ENCODE measurements at places on chromosomes 3 and 15.

DNA sequence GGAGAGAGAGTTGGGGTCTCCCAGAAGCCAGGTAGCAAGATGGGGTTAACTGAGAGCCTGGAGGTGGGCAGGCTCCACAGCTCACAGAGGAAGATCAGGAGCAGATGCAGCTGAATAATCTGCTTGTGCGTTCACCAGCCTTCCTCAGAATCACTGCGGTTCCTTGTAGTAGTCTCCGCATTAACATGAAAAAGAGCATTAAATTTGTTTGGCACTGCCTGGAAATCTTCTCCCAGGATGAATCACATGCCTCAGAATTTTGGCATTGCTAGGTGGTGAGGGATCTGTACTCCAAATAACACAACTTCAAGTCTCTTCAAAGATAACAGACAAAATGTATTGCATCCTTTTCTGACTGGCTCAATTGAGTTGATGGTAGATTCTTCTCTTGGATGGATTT lies 700.6 kb upstream of the ARRDC4 start:
- DNase-seq = no peak

DNA sequence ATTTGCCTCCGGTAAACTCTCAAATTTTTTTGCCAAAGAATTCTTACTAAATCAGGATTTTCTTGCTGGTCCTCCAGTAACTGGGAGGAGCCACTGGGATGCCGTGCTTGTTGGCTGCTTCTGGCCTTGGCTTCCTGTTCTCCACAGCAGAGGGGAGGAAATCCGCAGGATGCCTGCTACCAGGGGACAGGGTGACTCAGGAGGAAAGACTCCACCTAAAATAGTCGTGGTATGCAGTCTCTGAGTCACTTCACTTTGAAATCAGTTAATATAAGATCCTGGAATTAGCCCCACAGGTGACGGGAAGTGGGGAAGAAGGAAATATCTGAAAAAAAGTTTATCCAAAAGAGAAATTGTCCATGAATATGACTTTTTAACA lies 6.5 kb upstream of the TM4SF18 start:
- peak; percentile 88 for DNase-seq

- no peak for DNase-seq
These were observed 1022.9 kb downstream of the MCTP2 start for GRCh38 chr15:95254263-95254662.

GRCh38 chr3:23778446-23778845 lies 27.3 kb upstream of the UBE2E1 start:
- DNase-seq = no peak

- DNase-seq = no peak
These were observed 332.9 kb upstream of the TGFBR2 start for GRCh38 chr3:30273304-30274072.

GRCh38 chr3:16280671-16281070 lies 15.7 kb downstream of the OXNAD1 start:
- no peak for DNase-seq

DNA sequence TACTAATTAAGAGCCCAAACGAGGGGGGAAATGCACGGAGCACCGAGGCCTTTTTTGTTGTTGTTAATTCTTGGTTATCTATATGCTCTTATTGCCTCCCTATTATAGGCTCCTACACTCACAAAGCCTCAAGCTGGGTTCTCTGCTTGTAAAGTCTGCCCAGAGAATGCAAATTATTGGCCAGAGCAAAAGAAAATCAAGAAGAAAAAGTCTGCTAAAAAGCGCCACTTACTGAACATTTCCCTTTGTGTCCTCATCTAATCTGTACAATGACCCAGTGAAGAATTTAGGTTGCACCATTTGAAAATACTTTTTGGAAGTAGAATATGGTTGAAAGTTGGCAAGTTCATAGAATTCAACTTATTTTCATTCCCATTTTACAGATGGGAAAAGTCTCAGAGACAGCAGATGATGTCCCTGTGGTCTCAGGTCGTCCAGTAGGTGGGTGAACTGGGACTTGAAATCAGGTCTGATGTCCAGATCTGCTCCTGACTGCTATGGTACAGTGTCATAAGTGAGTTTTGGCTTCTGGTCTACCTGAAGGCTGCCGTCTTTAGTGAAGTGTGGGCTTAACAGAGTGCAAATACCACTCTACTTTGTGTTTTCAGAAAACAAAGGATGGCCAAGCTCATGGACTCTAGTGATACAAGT lies 1.1 kb upstream of the TNFAIP8L3 start:
- DNase-seq = no peak

DNA sequence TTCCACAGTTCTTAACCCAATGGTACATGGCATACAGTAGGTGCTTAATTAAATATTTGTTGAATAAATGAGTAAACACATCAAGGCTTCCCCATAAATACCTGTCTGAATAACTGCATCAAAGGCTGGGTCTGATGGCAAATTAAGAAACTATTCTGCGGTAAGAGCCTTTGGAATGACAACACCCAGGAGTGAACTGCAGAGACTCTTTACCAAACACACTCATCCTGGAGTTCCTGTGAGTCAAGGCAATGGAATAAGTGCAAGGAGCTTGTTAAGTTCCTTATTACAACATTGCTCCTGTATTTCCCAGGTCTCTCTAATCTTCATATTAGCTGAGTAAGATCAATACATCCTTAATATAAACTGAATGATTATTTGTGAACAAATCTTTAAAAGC lies 119.9 kb upstream of the STT3B start:
- DNase-seq = no peak

DNA sequence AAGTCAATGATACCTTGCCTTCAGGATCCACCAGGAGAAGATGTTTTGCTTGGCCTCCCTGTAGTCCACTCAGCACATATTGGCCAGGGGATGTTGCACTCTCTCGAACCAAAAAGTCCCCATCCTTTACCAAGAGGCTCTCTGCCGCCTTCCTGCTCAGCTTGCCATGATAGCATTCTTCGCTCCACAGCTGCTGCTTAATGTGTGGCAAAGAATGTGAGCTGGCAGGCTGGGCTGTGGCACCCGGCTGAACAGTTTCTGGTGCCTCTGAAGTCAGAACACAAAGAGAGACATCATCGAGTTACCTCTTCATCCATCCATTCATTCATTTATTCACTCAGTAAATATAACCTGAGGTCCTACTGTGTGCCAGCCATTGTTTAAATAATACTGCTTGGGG lies 23.9 kb upstream of the CEP152 start:
- no peak for DNase-seq

DNA sequence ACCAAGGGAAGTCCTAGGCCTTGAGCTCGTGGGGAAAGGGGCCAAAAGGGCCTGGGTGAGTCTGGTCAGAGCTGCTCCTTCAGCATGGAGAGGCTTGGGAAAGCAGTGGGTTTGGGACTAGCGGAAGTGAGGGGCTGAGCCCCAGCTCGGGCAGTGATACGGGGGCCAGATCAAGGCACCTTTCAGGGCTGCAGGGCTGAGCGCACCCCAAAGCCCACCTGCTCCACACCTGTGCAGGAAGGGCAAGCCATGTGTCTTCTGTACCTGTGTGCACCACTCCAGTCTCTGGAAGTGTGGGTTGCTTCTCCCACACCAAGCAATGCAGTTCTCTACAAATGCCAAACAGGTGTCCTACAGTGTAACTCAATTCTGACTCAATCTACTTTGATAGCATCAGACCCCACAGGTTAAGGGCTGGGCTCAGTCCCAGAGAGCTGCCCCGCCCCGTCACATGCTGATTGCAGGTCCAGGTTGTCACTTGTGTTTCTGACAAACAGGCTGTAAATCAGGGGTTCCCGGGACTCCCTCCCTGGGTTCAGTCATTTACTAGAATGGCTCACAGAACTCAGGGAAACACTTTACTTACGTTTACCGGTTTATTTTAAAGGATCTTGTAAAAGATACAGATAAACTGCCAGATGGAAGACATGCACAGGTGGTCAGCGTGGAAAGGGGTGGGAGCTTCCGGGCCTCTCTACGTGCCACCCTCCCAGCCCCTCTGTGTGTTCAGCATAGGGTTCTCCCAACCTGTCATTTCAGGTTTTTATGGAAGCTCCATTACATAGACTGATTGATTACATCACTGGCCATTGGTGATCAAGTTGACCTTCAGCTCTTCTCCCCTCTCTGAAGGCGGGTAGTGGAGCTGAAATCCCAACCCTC lies 28.8 kb upstream of the KLF13 start:
- DNase-seq = no peak

DNA sequence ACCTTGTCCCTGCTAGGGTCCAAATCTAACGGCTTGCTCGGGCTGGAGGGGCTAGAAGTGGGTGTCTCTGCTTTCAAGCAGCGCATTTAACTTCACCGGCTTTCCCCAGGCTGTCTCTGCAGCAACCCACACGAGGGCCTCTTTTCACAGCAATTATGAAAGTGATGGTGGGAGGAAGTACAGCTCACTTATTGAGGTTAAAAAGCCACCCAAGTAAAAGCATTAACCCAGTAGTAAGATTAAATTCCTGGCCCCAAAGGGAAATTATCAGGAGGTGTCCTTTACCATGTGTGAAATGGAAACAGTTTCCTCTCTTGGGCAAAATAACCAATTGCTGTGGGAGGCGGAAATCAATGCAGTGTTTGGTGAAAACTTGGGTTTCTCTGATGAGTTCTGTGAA lies 41.1 kb downstream of the NGRN start:
- DNase-seq = no peak

GRCh38 chr3:43794776-43795175 lies 104.0 kb downstream of the ABHD5 start:
- peak; percentile 26 for DNase-seq

GRCh38 chr3:51530485-51530884 lies 8.0 kb upstream of the RAD54L2 start:
- no peak for DNase-seq

GRCh38 chr3:149621218-149622005 lies 36.4 kb downstream of the WWTR1 start:
- peak; percentile 48 for DNase-seq

- DNase-seq = no peak
These were observed 144.0 kb downstream of the CHSY1 start for GRCh38 chr15:101107625-101108460.

- no peak for DNase-seq
These were observed 162.5 kb downstream of the AKAP13 start for GRCh38 chr15:85542895-85543331.
